ENCODE measurements at places on chromosomes 4 and X.

- DNase-seq, result no peak
Observed at GRCh38 chrX:13816643-13817627, at the start of gene GPM6B. GPM6B (minus strand) TSS chrX:13817093; CDS start chrX:13816904, 189 bp downstream.

DNA sequence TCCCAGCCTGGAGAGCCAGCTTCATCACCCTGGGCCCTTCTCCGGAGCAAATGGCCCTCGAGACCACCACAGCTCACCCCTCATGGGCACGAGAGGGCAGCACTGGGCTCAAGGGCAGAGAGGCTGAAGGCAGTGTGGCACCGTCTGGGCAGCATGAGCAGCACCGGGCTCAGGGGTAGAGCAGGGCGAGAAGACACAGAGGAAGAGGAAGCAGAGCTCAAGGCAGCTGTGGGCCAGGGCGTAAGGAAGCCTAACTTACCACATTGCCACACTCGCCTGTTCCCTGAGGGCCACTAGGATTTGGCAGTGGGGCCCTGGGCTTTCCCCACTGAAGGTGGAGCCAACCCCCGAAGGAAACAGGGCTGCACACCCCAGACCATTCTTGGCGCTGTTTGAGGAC lies 15.5 kb downstream of the ZNF185 start:
- DNase-seq, result no peak

GRCh38 chr4:70008771-70009170 lies 13.0 kb downstream of the STATH start:
- no peak for DNase-seq

DNA sequence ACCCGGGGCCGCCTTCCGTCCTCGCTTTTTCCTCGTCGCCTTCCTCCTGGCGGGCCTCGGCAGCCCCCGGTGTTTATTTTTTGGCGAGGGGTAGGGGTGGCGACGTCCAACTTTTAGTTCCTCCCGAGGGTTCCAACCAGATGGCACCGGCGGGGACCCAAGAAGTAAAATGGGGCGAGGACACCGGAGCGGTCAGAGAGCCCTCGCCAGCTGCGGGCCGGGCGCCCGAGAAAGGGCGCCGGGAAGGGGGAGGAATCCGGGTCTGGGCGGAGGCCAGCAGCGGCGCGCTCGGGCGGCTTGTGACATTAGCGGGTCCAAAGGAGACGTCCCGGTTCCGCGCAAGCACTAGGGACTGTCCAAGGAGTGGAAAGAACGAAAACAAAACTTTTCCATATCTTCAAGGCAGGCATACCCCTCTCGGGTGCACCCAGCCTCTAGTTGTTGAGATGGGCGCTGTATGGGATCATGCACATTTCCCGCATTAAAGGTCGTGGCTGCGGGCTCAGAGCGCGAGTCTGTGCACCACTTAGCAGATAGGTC lies 691 bp upstream of the USP46 start:
- DNase-seq, result peak; percentile 84

DNA sequence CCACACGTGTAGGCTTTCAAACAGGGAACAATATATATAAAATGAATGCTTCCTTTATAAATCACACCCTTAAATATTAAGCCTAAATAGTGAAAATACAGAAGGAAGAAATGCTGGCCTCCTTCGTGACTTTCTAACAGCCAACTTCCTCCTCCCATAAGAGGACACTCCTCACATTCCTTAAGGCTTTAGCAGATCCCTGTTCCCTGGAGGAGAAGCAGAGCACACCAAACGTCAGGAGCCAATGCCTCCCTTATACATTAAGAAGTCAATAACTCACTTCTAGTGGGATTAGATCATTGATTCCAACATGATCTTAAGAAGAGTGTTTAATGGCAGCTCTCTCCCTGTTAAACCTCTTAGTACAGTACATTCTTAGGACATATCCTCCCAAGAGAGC lies 108.4 kb upstream of the FAM241A start:
- DNase-seq, result no peak

GRCh38 chr4:20074450-20074849 lies 177.3 kb upstream of the SLIT2 start:
- DNase-seq, result no peak
